Activated naive CD4-positive, alpha-beta T cell (primary cell): ENCODE measurements at places on chromosomes 6 and 20.

DNA sequence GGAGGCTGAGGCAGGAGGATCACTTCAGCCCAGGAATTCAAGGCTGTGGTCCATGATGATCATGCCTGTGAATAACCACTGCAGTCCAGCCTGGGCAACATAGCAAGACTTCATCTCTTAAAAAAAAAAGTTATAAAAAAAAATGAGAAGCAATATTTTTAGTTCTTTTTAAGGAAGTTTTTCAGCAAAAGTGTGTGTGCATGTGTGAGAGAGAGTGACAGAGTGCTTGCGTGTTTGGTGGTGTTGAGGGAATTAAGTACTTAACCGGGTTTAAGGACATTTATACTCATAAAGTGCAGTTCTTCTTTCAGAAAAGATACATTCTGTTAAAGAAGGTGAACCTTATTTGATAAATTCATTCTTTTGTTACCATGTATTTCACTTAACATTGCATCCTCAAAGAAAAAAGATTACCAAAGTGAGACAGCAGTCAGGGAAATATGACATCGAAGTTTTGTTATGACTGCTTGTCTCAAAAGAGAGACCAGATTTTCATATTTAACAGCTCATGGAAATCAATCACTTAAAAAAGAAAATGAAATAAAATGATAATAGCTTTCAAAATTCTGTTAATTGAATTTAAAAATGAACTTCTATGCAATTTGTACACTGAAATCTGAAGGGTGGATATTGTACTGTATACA, 254.7 kb downstream of the ARHGAP18 start:
- no peak for DNase-seq

DNA sequence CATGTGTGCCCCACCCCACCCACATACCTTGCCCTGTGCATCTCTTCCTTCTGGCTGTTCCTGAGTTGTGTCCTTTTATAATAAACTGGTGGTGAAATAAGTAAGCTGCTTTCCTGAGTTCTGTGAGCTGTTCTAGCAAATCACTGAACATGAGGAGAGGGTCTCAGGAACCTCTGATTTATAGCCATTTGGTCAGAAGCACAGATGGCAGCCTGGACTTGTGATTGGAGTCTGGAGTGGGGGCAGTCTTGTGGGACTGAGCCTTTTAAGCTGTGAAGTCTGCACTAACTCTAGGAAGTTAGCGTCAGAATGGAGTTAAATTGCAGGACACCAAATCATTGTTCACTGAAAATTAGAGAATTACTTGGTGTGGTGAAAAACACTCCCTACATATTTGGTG, 245.4 kb downstream of the LRFN2 start:
- no peak for DNase-seq

- DNase-seq: no peak
Observed at GRCh38 chr6:37946057-37946456, 126.5 kb downstream of the ZFAND3 start.

DNA sequence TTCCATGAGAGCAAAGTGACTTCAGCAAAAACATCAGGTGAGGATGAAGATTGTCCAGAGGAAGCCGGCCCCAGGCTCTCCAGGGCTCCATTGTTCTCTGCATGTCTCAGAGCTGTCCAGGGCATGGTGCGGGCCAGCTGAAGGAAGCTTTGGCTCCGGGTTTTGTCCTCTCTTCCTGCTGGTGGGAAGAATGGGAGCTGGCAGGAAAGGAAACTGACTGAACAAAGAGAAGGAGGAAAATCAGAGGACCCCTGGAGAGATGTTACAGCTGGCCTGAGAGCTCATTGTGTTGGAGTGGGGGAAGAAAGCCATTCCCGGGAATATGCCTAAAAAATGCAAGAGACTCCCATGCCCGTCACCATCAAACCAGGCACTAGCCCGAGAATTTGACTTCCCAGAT, 27.1 kb downstream of the PRND start:
- no peak for DNase-seq

GRCh38 chr20:25035921-25036320, 22.0 kb downstream of the ACSS1 start:
- DNase-seq: no peak

DNA sequence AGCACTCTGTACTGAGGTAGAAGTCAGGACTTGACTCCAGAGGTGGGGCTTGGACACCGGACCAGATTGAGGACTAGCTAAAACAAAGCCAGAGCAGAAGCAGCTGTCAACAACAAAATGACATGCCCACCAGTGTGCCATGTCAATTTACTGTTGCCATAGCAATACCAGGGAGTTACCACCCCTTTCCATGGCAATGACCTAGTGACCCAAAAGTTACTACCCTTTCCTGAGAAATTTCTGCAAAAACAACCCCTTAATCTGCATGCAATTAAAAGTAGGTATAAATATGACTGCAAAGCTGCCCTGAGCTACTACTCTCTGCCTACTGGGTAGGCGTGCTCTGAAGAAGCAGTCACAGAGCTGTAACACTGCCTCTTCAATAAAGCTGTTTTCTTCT, 21.0 kb downstream of the MAP3K5 start:
- DNase-seq: no peak

- DNase-seq: no peak
Observed at GRCh38 chr6:133724726-133725125, 164.2 kb upstream of the TCF21 start.

- DNase-seq: no peak
Observed at GRCh38 chr6:76403064-76403463, 330.6 kb upstream of the IMPG1 start.

GRCh38 chr6:3026791-3027626, 27.3 kb downstream of the NQO2 start:
- DNase-seq: peak; percentile 7

DNA sequence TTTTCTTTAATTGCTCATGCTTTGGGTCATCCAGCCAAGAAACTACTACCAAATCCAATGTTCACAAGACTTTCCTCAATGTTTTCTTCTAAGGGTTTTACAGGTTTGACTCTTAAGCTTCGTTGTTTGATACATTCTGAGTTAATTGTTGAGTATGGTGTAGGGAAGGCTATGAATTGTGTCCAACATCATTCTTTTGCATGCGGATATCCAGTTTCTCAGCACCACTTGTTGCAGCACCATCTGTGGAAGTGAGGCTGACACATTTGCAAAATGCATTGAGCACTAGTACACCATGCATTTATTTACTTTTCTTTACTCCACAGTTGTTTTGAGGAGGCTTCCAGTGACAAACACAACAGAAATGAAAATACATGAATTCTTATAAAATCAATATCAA, 17.2 kb downstream of the MICA start:
- DNase-seq: no peak

DNA sequence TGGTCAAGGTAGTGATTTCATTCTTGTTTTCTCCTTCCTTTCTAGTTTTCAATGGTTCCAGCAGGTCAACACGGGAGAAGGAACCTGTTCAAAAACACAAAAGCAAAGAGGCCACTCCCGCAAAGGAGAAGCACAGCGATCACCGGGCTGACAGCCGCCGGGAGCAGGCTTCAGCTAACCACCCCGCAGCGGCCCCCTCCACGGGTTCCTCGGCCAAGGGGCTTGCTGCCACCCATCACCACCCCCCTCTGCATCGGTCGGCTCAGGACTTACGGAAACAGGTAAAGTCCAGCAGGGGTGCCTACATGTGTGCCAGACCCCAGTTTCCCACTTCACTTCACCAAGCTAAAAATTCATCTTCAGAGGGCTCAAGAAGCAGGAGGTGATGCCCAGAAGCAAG, 175.6 kb downstream of the DTNBP1 start:
- DNase-seq: no peak

- DNase-seq: no peak
Observed at GRCh38 chr6:35370124-35370741, 27.9 kb downstream of the PPARD start.

DNA sequence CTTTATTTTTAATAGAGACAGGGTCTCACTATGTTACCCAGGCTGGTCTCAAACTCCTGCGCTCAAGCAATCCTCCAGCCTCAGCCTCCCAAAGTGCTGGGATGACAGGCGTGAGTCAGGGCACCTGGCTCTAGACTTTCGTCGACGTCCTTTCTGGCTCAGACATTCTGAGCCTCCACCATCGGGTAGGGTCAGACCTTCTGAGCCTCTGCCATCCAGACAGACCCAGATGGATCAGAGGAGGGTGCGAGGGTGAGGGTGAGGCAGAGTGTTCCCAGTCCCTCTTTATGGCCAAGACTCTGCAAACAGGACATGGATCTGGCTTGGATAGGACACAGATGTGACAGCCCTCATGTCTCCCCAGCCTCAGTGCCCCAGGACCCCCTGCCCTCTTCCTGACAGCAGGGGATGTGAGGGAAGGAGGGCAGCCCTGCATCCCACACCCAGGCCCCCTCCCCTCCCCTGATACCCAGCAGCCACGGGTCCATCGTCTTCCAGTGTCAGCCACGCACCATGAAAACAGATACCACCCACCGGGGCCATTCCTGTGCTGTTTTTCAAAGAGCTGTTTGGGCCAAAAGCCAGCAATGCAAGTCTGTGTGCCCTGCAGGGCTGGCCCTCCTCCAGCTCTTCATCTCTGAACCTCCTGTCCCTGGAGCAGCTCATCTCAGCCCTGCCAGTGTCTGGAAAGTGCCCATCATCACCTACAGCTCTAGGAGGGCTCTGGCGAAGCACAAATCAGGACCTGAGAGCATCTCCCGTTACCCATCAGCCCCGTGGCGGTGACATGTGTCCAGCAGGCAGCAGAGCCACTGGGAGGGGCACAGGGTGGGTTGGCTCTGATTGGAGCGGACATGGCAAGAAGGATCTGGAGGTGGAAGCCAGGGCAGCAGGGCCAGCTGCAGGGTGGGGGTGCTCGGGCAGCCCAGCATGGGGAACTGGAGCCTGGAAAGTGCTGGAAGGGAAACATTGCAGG, 208.4 kb downstream of the PREX1 start:
- no peak for DNase-seq

DNA sequence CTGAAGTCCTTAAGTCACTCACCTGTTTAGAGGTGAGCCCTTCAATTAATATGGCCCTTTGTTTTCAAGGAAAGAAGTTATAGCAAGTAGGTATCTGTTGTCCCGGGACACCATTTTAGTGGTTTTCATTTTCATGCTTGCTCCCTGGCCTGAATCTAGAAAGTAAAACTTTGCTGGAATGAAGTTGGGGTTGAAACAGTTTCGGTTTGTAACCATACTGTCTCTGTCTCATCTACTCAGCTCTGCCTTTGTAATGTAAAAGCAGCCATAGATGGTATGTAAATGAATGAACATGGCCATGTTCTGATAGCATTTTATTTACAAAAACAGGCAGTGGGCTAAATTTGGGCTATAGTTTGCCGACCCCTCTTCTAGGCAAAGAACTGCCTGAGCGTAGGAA, 64.9 kb upstream of the GNRH2 start:
- DNase-seq: no peak

DNA sequence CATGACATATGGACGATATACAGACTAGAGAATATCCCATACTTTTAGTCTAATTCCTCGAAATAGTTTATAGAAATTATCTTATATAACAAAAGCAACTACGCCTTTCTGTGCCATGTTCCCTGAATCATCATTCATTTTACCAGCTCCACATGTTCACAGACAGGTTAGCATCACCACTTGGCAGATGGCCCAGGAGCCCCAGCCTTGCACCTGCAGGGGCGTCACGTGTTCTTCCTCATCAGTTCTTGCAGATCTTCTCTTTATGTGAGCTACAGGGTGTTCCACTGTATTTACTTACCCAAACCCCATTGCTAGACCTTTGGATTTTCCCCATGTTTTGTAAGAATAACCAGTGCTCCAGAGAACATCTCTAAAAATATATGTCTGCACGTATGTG, 12.6 kb upstream of the BNIP5 start:
- DNase-seq: peak; percentile 23

GRCh38 chr6:162313922-162314660, 413.5 kb downstream of the PRKN start:
- DNase-seq: no peak
